Retinal pigment epithelial cell (primary cell): ENCODE measurements at places on chromosomes 13 and 19.
A peak's percentile ranks its signal among the peaks of the same experiment; 100 is the strongest.

- DNase-seq = no peak
Observed at GRCh38 chr19:2487842-2488241, 11.9 kb downstream of the GADD45B start.

GRCh38 chr19:55212447-55212846, 3.1 kb upstream of the PTPRH start:
- no peak for DNase-seq

GRCh38 chr13:45807520-45808099, 43.9 kb downstream of the SIAH3 start:
- DNase-seq = peak; percentile 28

- no peak for DNase-seq
Observed at GRCh38 chr19:41998246-41999020, 4.4 kb upstream of the ATP1A3 start.

DNA sequence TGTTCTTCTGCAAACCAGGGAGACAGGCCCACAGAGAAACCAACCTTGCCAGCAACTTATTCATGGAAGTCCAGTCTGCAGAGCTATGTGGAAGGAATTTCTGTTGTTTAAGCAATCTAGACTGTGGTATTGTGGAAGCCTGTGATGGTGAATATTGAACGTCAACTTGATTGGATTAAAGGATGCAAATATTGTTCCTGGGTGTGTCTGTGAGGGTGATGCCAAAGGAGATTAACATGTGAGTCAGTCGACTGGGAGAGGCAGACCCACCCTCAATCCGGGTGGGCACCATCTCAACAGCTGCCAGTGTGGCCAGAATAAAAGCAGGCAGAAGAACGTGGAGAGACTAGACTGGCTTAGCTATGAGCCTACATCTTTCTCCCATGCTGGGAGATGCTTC, 606.0 kb downstream of the EFNB2 start:
- peak; percentile 83 for DNase-seq

GRCh38 chr19:45250216-45250831, 747 bp upstream of the MARK4 start:
- DNase-seq = no peak

GRCh38 chr19:1066748-1067340, at the start of gene ARHGAP45:
Gene ARHGAP45 (plus strand): TSS chr19:1067167. CDS start chr19:1067406, 239 bp downstream.
- no peak for DNase-seq
